ENCODE measurements at places on chromosomes 1 and 21.
A peak's percentile ranks its signal among the peaks of the same experiment; 100 is the strongest.

- peaks cover 19% of the 10 kb centered on the region for H3K27me3 ChIP-seq
- H3K4me3 ChIP-seq = no peak overlapping the region
- no peak overlapping the region for H3K27ac ChIP-seq
- no peaks in the 10 kb centered on the region for H3K4me1 ChIP-seq
- H3K36me3 ChIP-seq = no peaks in the 10 kb centered on the region
- DNase-seq = no peak
Measured at GRCh38 chr21:41141031-41141457, 26.9 kb upstream of the BACE2 start.

DNA sequence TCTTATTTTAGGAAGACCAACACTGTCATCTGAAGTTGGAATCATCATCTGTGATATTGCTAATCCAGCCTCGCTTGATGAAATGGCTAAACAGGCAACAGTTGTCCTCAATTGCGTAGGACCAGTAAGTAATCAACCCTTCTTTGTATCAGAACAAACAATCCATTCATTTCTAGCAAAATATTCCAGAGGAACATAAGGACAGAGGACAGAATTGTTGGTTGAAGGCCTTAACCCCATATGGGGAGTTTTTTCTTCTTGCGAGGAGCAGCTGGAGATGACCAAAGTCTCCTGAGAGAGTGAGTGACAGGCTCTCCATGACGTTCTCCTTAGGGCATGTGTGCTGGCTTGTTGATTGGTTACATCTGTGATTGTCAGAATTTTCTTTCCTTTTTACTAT, 2.7 kb downstream of the SCCPDH start:
- DNase-seq = no peak
- H3K27ac ChIP-seq = no peak overlapping the region
- no peaks in the 10 kb centered on the region for H3K27me3 ChIP-seq
- peaks cover 9% of the 10 kb centered on the region for H3K36me3 ChIP-seq
- no peak overlapping the region for H3K4me3 ChIP-seq

- DNase-seq = no peak
- no peak overlapping the region for H3K4me3 ChIP-seq
- H3K27ac ChIP-seq = no peak overlapping the region
- no peaks in the 10 kb centered on the region for H3K36me3 ChIP-seq
- H3K4me1 ChIP-seq = no peaks in the 10 kb centered on the region
Measured at GRCh38 chr1:113456967-113457366, 66.7 kb downstream of the MAGI3 start.

DNA sequence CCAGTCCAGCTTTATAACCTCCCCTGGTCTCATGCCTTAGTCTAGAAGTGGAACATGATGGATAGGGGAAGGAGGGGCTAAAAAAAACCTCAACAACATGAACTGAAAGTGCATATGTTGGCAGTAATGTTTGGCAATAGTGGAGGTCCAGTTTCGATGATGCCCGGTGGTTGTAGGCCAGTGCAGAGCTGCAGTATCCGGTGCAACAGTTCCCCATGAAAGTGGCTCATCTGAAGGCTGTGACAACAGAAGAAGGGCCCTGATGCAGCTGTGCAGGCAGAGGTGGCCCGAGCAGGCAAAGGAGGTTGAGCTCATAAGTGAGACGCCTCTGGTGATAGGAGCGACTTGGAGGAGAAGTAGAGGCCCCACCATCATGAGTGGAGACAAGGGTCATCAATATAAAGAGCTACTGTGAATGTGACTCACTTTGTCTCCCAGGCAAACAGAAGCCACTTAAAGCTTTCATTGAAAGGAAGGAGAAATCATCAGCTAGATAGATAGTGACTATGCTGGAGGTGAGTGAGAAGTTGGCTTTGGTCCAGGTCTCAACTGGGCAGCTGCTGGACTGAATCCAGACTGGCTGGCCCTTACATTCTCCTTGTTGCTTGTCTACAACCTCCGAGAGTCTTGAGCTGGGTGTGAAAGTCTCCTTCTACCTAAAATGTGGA, 10.2 kb upstream of the CREG1 start:
- H3K27ac ChIP-seq = no peak overlapping the region
- no peak for DNase-seq
- no peaks in the 10 kb centered on the region for H3K4me1 ChIP-seq
- H3K27me3 ChIP-seq = peaks cover 22% of the 10 kb centered on the region
- no peak overlapping the region for H3K4me3 ChIP-seq

DNA sequence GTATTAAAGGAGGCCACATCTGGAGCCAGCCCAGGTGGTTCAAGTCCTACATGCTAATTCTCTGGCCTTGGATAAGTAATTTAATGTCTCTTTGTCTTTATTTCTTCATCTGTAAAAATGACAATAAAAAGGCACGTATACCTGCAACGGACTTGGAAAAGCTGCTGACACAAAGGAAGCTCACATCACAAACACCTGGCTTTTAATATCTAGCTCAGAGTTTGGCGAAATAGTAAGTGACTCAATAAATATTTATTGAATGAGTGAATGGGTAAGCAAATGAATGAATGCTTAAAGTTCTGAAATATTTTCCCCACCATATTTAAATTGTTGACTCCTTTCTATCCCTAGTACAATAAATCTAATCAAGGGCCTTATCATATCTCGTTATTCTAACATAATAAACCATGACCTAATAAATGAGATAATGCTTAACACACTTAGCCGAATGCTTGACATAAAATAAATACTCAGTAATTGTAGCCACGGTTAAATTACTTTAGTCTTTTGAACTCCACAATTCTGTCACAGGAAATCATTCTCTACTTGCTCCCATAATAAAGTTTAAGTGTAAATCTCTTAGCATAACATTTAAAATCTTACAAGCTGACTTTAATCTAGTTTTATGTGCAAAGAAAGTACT, 74.7 kb upstream of the PALMD start:
- H3K27me3 ChIP-seq = no peaks in the 10 kb centered on the region
- H3K27ac ChIP-seq = no peak overlapping the region
- H3K4me3 ChIP-seq = no peak overlapping the region
- no peak for DNase-seq

- H3K27ac ChIP-seq = no peak overlapping the region
- no peaks in the 10 kb centered on the region for H3K4me1 ChIP-seq
- H3K4me3 ChIP-seq = no peak overlapping the region
- DNase-seq = no peak
- H3K27me3 ChIP-seq = no peaks in the 10 kb centered on the region
Measured at GRCh38 chr1:29563571-29563970, 327.2 kb downstream of the PTPRU start.

GRCh38 chr1:145959957-145960467, 2.2 kb upstream of the LIX1L start:
- H3K27me3 ChIP-seq = no peaks in the 10 kb centered on the region
- H3K4me1 ChIP-seq = peaks cover 81% of the 10 kb centered on the region
- H3K27ac ChIP-seq = no peak overlapping the region
- H3K36me3 ChIP-seq = peaks cover 10% of the 10 kb centered on the region
- DNase-seq = no peak

GRCh38 chr1:147562819-147563218, 21.5 kb downstream of the BCL9 start:
- H3K4me3 ChIP-seq = no peak overlapping the region
- no peak for DNase-seq
- no peaks in the 10 kb centered on the region for H3K36me3 ChIP-seq
- no peaks in the 10 kb centered on the region for H3K4me1 ChIP-seq
- H3K27ac ChIP-seq = no peak overlapping the region

- no peak for DNase-seq
- no peak overlapping the region for H3K4me3 ChIP-seq
- H3K4me1 ChIP-seq = peaks cover 12% of the 10 kb centered on the region
- H3K27me3 ChIP-seq = no peaks in the 10 kb centered on the region
- H3K36me3 ChIP-seq = peaks cover 9% of the 10 kb centered on the region
- H3K27ac ChIP-seq = no peak overlapping the region
Measured at GRCh38 chr1:243268751-243269460, 13.1 kb downstream of the SDCCAG8 start.

GRCh38 chr1:218659911-218660677, 315.0 kb downstream of the TGFB2 start:
- H3K4me1 ChIP-seq = no peaks in the 10 kb centered on the region
- no peak overlapping the region for H3K4me3 ChIP-seq
- H3K27me3 ChIP-seq = no peaks in the 10 kb centered on the region
- no peak overlapping the region for H3K27ac ChIP-seq
- peaks cover 3% of the 10 kb centered on the region for H3K36me3 ChIP-seq
- no peak for DNase-seq

- DNase-seq = peak; percentile 13
- peaks cover 2% of the 10 kb centered on the region for H3K36me3 ChIP-seq
- H3K4me3 ChIP-seq = no peak overlapping the region
- H3K27ac ChIP-seq = no peak overlapping the region
- H3K4me1 ChIP-seq = no peaks in the 10 kb centered on the region
Measured at GRCh38 chr1:162056043-162056442, 13.4 kb upstream of the NOS1AP start.

DNA sequence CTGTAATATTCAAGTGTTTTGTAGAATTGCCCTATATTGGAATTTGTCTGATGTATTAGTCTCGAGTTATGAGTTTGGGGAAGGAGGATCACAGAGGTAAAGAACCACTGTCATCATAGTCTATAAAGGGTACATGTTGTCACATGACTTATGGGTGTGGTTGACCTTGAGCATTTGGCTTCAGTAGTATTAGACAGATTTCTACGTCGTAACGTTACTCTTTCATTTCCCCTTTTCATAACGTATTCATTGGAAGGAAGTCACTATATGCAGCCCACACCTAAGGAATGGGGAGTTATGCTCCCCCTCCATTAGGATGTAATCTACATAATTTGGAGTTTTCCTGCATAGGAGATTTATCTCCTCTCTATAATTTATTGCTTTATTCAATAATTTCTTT, 110.1 kb upstream of the VAV3 start:
- no peak overlapping the region for H3K27ac ChIP-seq
- no peaks in the 10 kb centered on the region for H3K27me3 ChIP-seq
- peaks cover 28% of the 10 kb centered on the region for H3K4me1 ChIP-seq

DNA sequence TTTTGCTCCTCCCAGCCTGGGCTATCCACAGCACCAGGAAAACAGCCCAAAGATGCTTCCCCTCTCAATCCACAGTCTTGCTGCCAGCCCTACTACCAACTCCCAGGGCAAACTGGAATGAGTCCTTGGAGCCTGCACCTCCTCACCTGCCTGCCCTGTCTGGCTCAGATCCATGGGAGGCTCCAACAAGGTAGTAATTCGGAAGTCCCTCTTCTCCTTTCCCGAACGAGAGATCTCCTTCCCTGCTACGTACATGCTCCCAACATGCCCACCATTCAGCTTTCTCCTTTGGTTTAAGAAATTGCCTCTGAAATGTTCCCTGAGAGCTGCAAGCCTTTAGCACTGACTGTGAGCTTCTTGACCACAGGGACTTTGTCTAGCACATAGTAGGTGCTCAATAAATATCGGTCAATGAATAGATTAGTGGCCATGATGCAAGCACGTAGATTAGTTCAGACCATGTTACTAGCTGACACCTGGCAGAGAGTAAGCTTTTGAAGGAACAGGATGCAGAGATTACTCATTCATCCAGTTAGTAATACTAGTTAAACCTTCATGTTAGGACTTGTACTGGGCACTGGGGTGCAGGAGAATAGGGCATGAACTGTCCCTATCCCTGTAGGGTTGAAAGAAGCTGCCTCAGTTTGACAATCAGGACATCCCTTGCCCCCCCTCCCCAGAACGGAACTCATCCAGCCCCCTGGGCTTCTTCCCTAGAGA, 80.1 kb downstream of the DISP3 start:
- no peaks in the 10 kb centered on the region for H3K36me3 ChIP-seq
- no peak for DNase-seq
- H3K4me1 ChIP-seq = no peaks in the 10 kb centered on the region
- no peak overlapping the region for H3K27ac ChIP-seq

DNA sequence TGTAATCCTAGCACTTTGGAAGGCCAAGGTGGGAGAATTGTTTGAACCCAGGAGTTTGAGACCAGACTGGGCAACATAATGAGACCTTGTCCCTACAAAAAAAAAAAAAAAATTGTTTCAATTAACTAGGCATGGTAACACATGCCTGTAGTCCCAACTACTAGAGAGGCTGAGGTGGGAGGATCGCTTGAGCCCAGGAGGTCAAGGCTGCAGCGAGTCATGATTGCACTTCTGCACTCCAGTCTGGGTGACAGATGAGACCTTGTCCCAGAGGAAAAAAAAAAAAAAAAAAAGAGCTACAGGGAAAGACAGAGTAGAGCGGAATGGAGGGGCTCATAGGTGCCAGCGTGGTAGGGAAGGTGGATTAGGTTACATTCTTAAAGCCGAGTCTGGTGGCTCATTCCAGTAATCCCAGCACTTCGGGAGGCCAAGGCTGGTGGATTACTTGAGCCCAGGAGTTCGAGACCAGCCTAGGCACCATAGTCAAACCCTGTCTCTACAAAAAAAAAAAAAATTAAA, 21.0 kb upstream of the PADI6 start:
- H3K4me1 ChIP-seq = no peaks in the 10 kb centered on the region
- no peak overlapping the region for H3K27ac ChIP-seq
- no peak for DNase-seq
- H3K36me3 ChIP-seq = no peaks in the 10 kb centered on the region
- peaks cover 51% of the 10 kb centered on the region for H3K27me3 ChIP-seq

GRCh38 chr1:182002570-182002969, 58.9 kb downstream of the ZNF648 start:
- peaks cover 57% of the 10 kb centered on the region for H3K27me3 ChIP-seq
- no peak overlapping the region for H3K27ac ChIP-seq
- no peak for DNase-seq
- H3K4me3 ChIP-seq = no peak overlapping the region
- no peaks in the 10 kb centered on the region for H3K4me1 ChIP-seq
- H3K36me3 ChIP-seq = no peaks in the 10 kb centered on the region

DNA sequence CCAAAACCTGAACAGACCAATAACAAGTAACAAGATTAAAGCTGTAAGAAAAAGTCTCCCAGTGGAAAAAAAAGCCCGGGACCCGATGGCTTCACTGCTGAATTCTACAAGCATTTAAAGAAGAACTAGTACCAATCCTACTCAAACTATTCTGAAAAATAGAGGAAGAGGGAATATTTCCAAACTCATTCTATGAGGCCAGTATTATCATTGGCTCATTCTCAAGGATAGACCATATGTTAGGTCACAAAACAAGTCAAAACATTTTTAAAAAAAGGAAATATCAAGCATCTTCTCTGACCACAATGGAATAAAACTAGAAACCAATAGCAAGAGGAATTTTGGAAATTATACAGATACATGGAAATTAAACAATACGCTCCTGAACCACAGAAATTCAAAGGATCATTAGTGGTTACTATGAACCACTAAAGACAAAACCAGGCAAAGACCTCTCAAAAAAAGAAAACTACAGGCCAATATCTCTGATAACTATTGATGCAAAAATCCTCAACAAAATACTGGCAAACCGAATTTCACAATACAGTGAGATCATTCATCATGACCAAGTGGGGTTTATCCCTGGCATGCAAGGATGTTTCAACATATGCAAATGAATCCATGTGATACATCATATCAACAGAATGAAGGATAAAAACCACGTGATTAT, 13.9 kb upstream of the IL20 start:
- no peaks in the 10 kb centered on the region for H3K36me3 ChIP-seq
- H3K4me1 ChIP-seq = no peaks in the 10 kb centered on the region
- no peak overlapping the region for H3K27ac ChIP-seq
- DNase-seq = no peak

- peaks cover 4% of the 10 kb centered on the region for H3K36me3 ChIP-seq
- no peak overlapping the region for H3K4me3 ChIP-seq
- DNase-seq = no peak
- H3K27ac ChIP-seq = no peak overlapping the region
Measured at GRCh38 chr1:202017749-202018467, 7.5 kb downstream of the ELF3 start.
